Panc1 (cell line): ENCODE measurements at places on chromosomes 3 and 15. TPM values are rescaled to one million over a fixed set of nuclear protein-coding genes. Genes with fewer than 3 reads are reported as not detected.

Gene ARPP21
- not detected for total RNA-seq

Gene PRICKLE2
- 0.26 TPM for total RNA-seq

Gene ZBTB11
- 20.1 TPM for total RNA-seq

Gene CP
- 5.8 TPM for total RNA-seq

Gene ZNF710
- total RNA-seq, result 15.8 TPM

Gene ALS2CL
- total RNA-seq, result 2.7 TPM

Gene NBEAL2
- total RNA-seq, result 38.8 TPM

Gene PDIA5
- total RNA-seq, result 53.6 TPM

Gene ITIH1
- total RNA-seq, result 0.31 TPM

Gene ISLR
- total RNA-seq, result 0.28 TPM

GRCh38 chr3:196677931-196678330 lies 34.1 kb downstream of the CEP19 start:
- no peaks in the 10 kb centered on the region for H3K27me3 ChIP-seq
- no peak overlapping the region for H3K4me3 ChIP-seq
- H3K36me3 ChIP-seq, result no peaks in the 10 kb centered on the region
- no peak for DNase-seq

- no peaks in the 10 kb centered on the region for H3K36me3 ChIP-seq
- no peak overlapping the region for H3K4me3 ChIP-seq
- H3K27me3 ChIP-seq, result no peaks in the 10 kb centered on the region
- DNase-seq, result no peak
- no peaks in the 10 kb centered on the region for H3K4me1 ChIP-seq
- no peak overlapping the region for H3K27ac ChIP-seq
Measured at GRCh38 chr3:18648159-18648558, 223.0 kb upstream of the SATB1 start.

DNA sequence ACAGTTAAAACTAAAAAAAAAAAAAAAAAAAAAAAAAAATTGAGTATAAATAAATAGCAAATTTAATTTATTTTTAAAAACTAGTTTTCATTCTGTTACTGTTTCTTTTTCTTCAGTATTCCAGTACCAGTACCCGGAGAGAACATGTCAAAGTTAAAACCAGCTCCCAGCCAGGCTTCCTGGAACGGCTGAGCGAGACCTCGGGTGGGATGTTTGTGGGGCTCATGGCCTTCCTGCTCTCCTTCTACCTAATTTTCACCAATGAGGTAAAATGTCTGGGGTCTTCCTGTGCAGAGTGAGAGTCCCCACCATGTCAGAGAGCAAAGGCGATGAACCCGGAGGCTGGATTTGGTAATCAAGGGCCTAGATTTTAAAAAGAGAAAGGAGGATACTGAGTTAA lies 4.4 kb downstream of the TMEM43 start:
- H3K4me1 ChIP-seq, result peaks cover 8% of the 10 kb centered on the region
- H3K27me3 ChIP-seq, result no peaks in the 10 kb centered on the region
- DNase-seq, result no peak
- no peak overlapping the region for H3K27ac ChIP-seq

DNA sequence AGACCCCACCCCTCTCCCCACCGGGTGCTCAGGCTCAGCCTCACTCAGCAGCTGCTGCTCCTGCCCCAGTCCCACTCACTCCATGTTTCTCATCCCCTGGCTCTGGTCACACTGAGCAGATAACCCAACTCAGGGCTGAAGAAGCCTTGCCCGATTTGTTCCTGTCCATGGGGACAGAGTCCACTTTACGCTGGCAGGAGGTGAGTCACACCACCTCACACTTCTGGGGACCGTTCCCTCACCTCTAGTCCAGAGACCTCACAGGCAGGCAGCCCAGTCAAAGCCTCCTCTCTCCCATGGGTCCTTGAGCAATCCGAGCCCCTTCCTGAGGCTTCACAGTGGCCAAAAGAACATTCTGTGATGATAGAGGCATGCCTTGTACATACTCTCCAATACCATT lies 1.4 kb downstream of the CIDEC start:
- no peaks in the 10 kb centered on the region for H3K4me1 ChIP-seq
- H3K36me3 ChIP-seq, result no peaks in the 10 kb centered on the region
- DNase-seq, result no peak
- no peak overlapping the region for H3K4me3 ChIP-seq
- no peak overlapping the region for H3K27ac ChIP-seq

GRCh38 chr3:155441026-155441425 lies 147.5 kb upstream of the STRIT1 start:
- DNase-seq, result no peak
- H3K4me3 ChIP-seq, result no peak overlapping the region
- H3K27me3 ChIP-seq, result no peaks in the 10 kb centered on the region
- no peaks in the 10 kb centered on the region for H3K36me3 ChIP-seq
- H3K27ac ChIP-seq, result no peak overlapping the region
- no peaks in the 10 kb centered on the region for H3K4me1 ChIP-seq

- DNase-seq, result no peak
- no peaks in the 10 kb centered on the region for H3K36me3 ChIP-seq
- H3K4me1 ChIP-seq, result peaks cover 31% of the 10 kb centered on the region
- H3K27me3 ChIP-seq, result no peaks in the 10 kb centered on the region
- no peak overlapping the region for H3K4me3 ChIP-seq
Measured at GRCh38 chr15:90860942-90861675, 7.3 kb upstream of the FURIN start.

GRCh38 chr3:63972196-63972595 lies 51.1 kb downstream of the PSMD6 start:
- H3K4me3 ChIP-seq, result no peak overlapping the region
- H3K27ac ChIP-seq, result no peak overlapping the region
- no peak for DNase-seq
- H3K36me3 ChIP-seq, result no peaks in the 10 kb centered on the region

DNA sequence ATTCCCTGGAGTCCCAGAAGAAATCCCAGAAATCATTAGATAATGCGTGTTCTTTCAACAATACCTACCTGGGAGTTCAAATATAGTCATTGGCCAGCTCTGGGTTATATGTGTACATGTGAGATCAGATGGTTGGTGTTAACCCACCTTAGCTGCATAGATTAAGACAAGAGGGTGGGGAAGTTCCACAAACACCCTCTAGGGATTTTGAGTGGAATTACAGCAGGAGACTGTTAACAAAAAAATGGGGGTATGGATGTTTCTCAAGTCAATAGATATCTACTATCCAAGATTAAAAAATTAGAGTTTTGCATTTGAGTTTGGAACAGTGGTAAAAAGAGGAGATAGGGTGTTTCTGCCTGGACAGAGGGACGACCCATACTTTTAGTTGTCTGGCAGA lies 282.5 kb upstream of the CNTN3 start:
- no peaks in the 10 kb centered on the region for H3K36me3 ChIP-seq
- H3K4me3 ChIP-seq, result no peak overlapping the region
- no peak overlapping the region for H3K27ac ChIP-seq
- no peaks in the 10 kb centered on the region for H3K4me1 ChIP-seq

GRCh38 chr15:75008221-75008625 lies 12.9 kb downstream of the SCAMP5 start:
- H3K27ac ChIP-seq, result no peak overlapping the region
- H3K36me3 ChIP-seq, result no peaks in the 10 kb centered on the region
- no peaks in the 10 kb centered on the region for H3K4me1 ChIP-seq
- DNase-seq, result no peak

DNA sequence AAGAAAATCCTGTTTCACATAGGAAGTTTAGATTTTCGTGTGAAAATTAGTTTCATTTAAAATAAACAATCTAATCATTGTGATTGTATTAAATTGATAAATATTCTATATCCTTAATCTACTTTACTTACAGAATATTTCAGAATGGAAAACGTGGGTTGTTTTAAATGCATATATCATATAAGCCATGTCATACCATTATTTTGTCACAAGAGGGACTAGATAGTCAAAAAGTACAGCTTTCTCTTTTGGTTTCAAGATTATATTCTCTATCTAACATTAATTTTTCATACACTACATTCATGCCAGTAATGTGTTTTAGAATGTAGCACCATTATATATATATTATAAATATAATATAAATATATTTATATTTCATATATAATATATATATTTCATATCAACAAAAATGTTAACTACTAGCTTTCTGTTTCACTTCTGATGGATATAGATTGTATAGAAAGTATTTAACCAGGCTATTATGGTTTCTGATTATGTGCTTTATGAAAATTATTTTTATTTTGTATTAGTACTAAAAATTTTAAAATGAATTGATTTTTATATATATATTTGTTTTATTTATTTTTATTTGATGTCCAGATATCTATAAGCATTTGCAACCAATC lies 45.3 kb downstream of the OSTN start:
- H3K27ac ChIP-seq, result no peak overlapping the region
- DNase-seq, result no peak
- H3K36me3 ChIP-seq, result no peaks in the 10 kb centered on the region
- no peak overlapping the region for H3K4me3 ChIP-seq
